ENCODE measurements at places on chromosomes 11 and 22. TPM values are rescaled to one million over a fixed set of nuclear protein-coding genes. Genes with fewer than 3 reads are reported as not detected.

WT1 gene
- 0.94 TPM for total RNA-seq

ROM1 gene
- total RNA-seq, result 1.7 TPM

OR52L1 gene
- not detected for total RNA-seq

SCUBE2 gene
- total RNA-seq, result 2.1 TPM

DEFB131B gene
- not detected for total RNA-seq

VPREB3 gene
- 1.3 TPM for total RNA-seq

CHRNA10 gene
- total RNA-seq, result 0.76 TPM

TRIM49D2 gene
- not detected for total RNA-seq

SYCE3 gene
- 0.19 TPM for total RNA-seq

AGBL2 gene
- total RNA-seq, result 2.7 TPM

FAM180B gene
- not detected for total RNA-seq

SLC22A9 gene
- not detected for total RNA-seq

GAS2 gene
- total RNA-seq, result 3.1 TPM

PATE4 gene
- not detected for total RNA-seq

RFPL2 gene
- total RNA-seq, result 0.19 TPM

TYMP gene
- 97.3 TPM for total RNA-seq

HBB gene
- 341 TPM for total RNA-seq

HBG2 gene
- 5,270 TPM for total RNA-seq

IGSF9B gene
- total RNA-seq, result 1.8 TPM

ANGPTL5 gene
- not detected for total RNA-seq

SGSM1 gene
- 0.38 TPM for total RNA-seq

OR8D4 gene
- not detected for total RNA-seq

ART1 gene
- total RNA-seq, result not detected

GNB1L gene
- total RNA-seq, result 15.4 TPM

BARX2 gene
- total RNA-seq, result 0.14 TPM

IGLL1 gene
- total RNA-seq, result 78.6 TPM

CLCF1 gene
- 0.19 TPM for total RNA-seq

KREMEN1 gene
- total RNA-seq, result 10.7 TPM

PRRG4 gene
- 3.1 TPM for total RNA-seq

BIRC3 gene
- total RNA-seq, result 63.6 TPM

HTR3B gene
- 0.09 TPM for total RNA-seq

CTSW gene
- 18.5 TPM for total RNA-seq

MFRP gene
- total RNA-seq, result not detected

TRIM64C gene
- total RNA-seq, result not detected

OR51B2 gene
- total RNA-seq, result not detected

LRFN4 gene
- 10.7 TPM for total RNA-seq

USH1C gene
- 0.24 TPM for total RNA-seq

MAJIN gene
- total RNA-seq, result 0.14 TPM

PLEKHA7 gene
- total RNA-seq, result 2.0 TPM

HMOX1 gene
- 32.2 TPM for total RNA-seq

SCN2B gene
- 1.6 TPM for total RNA-seq

MMP27 gene
- not detected for total RNA-seq

MS4A2 gene
- 0.42 TPM for total RNA-seq

CLDN5 gene
- total RNA-seq, result 8.9 TPM

BAD gene
- total RNA-seq, result 65.8 TPM
